ENCODE measurements at places on chromosomes 16 and 17.

DNA sequence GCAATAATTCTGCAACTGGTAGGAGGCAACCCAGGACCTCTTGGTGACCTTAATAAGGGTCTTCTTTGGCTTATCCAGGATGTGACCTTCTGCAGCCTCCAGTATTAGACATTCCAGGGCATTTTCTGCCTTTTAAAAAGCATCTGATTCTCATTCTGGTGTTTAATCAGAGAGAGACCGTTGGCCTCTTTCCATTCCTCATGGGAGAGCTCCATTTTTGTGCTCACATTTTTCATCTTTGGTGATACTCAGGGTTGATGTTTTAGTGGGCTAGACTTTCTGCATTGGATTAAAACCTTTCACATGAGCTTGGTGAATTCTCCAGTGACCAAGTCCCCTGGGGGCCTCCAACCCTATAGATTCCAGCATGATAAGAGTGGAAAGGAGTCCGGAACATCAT is 150.2 kb upstream of the CACNG5 start:
- no peak for DNase-seq

- DNase-seq: no peak
These were observed 56.3 kb upstream of the CBFA2T3 start for GRCh38 chr16:89033304-89033703.

DNA sequence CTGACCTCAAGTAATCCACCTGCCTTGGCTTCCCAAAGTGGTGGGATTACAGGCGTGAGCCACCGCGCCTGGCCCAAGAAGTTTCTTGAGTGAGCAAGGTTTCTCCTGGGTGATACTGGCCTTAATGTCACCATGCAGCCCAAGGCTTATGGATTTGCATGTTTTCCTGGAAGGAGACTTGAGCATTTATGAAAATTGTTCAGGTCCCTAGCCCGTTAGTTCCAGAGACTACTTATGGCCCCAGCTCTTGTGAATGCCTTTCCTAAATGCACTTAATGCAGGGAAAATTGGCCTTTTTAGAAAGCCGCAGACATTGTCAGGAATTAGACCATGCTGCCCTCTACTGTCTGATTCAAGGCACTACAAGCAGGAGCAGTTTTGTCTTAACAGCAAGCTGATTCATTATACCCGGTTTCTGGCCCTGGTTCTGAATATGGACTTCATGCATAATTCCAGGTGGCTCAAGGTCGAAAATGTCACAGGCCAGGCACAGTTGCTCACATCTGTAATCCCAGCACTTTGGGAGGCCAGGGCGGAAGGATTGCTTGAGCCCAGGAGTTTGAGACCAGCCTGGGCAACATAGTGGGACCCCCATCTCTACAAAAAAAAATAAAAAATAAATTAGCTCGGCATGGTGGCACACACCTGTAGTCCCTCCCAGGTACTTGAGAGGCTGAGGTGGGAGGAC is 91.3 kb downstream of the SNX29 start:
- DNase-seq: no peak

GRCh38 chr16:66948134-66948836 is 12.8 kb upstream of the CES3 start:
- DNase-seq: no peak

- no peak for DNase-seq
These were observed 57.0 kb downstream of the BAIAP2 start for GRCh38 chr17:81091774-81092517.

DNA sequence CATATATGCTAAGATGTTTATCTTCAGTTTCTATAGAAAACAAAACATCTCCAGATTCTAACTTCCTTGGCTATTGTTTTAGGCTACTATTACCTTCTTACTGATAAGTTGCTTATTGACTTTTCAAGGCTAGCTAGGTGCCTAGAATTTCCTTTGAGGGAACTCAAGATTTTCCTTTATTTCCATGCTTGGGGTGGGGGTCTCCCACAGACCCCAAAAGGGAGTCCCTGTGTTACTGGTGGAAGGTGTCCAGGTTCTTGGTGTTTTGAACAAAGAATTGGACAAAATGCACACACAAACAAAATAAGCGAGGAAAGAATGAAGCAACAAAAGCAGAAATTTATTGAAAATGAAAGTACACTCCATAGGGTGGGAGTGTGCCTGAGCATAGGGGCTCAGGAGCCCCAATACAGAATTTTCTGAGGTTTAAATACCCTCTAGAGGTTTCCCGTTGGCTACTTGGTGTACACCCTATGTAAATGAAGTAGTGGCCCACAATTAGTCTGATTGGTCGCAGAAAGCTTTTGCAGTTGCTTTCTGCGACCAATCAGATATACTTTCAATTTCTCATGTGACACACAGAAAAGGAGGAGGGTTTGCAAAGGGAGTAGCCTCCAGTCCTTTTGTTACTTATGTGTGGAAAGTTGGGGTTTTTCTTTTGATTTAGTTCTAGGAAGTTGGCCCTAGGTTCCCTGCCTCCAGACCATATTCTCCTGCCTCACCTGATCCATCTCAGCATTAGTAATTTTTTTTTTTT is 67.5 kb downstream of the MARF1 start:
- DNase-seq: no peak

DNA sequence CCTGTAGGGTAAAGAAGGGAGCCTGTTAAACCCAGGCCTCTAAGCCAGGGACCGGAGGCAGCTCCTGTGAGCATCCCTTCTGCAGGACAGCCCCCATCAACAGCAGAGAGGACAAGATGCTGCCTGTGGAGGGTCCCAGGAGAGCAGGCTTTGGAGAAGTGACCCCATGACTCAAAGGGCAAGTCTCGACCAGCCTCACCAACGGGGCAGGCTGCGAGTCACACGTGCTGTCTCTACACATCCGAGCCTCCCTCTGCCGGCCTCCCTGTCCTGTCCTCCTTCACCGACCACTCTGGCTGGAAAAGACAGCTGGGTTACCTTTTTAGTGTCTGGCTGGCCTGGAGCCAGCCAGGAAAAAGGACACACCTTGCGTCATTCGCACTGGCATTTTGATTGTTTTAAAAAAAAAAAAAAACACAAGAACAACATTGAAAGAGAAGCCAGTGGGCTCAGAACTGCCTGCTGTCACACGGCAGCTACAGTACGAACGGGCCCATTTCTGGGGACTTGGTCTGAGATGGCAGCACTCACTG is 74.5 kb upstream of the RCVRN start:
- no peak for DNase-seq

DNA sequence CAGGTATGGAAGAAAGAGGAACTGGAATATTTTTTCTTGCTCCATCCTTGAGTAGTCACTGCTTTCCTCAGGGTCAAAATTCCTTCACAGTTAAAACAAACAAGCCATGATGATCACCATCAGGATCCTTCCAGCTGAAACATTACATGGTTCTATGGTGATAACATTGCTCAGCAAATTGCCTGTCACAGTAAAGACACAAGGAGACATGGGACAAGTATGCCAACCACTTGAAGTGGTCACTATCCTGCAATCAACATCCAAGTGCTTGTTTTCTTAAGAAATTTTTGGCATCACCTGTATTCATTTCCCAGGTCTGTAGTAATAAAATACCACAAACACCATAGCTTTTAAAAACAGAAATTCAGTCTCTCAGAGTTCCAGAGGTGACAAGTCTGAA is 662.2 kb downstream of the CDH8 start:
- no peak for DNase-seq

DNA sequence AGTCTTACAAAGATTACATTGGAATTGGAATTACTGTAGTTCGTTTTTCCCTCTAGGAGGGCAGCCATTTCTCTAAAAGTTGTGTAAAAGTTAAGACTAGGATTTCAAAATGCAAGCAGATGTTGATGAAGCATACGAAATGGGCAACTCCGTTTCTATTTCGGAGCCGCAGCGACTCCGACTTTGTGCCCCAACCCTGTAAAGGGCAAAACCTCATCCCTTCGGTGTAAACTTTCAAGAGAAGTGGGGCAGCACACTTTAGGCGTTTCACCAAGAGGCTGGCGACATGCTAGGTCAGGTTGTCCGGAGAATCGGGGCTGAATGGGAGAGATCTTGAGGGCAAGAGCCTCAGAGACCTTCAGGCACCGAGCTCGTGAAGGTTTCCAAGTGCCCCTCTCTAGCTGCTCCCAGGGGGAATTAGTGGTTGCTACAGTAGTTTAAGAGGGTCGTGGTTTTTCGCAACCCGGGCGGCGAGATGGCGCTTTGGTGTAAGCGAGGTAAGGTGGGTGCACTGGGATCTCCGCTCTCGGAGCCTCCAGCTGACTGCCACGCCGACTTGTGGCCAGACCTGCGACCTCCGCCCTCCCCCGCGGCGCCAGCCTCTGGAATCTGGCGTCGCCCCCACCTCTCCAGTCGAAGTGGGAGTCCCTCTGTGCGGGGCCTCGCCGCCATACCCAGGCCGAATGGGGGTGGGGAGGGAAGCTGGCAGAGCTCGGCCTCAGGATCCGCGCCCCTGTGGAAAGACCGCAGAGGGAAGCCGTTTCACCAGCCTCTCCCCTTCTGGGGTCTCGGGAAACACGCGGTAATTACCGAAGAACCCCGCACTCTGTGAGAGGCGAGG is 1.0 kb upstream of the HEXIM2 start:
- peak; percentile 49 for DNase-seq

GRCh38 chr16:60907645-60908044 is 1128.6 kb downstream of the CDH8 start:
- DNase-seq: no peak

DNA sequence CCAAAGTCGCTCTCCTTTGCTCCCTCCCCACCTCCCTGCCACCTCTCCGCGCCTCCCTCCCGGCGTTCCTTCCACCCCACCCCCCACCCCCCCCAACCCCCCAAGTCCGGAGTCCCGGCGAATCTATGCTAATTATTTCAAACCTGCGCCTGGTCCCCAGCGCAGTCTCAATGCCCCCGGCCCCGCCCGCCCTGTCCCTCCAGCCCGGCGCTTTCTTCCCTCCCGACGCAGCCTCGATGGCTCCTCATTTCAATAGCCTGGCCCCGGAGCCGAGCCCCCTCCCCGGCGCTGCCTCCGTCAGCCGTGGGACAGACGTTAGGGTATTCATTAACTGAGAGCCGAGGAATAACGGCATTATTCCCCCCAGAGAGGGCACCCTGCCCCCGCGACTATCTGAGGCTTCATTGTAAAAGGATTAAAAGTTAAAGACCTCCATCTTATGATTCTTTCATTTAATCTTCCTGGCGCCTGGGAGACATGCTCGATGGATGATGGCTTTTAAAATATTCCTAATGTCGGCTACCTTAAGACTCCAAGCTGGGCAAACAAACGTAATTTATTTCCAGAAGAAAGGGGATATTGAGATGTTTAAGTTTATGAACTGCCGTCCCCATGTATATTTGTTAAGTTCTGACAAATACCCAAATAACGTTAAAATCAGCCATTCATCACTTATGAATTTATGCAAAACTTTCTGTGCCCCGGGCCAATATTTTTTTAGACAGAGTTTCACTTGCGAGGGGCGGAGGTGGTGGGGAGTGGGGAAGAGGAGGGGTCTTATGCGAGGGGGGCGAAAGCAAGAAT is 3.4 kb downstream of the NOG start:
- DNase-seq: no peak

GRCh38 chr16:22693638-22694340 is 120.2 kb upstream of the HS3ST2 start:
- no peak for DNase-seq

DNA sequence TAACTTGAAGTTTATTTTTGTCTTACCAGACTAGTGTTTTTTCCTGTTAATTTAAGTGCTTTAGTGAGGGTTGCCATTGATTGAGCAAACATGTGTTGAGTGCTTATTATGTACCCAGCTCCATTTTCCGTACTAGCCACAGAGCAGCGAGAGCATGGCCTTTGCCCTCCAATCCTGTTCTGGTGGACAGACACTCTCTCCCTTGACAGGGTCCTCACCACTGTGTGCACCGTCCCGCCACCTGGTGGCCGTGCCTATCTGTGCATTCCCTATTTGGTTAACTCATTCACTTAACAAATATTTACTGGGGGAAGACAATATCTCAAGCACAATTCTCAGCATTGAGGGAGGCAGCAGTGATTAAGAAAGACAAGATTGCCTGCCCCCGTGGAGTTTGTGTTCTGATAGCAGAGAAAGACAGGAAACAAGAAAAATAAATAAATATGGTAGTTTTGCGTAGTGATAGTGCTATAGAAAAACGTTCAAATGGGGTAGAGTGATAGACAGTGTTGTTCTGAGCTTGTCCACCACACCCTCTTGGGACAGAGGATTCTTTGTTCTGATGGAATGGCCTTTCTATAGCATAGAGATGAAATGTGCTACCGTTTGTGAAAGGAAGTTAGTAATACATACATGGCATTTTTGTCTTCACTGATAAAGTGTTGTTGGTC is 13.0 kb downstream of the CDH13 start:
- DNase-seq: no peak

GRCh38 chr17:41339571-41340172 is 11.0 kb downstream of the KRT33A start:
- no peak for DNase-seq

DNA sequence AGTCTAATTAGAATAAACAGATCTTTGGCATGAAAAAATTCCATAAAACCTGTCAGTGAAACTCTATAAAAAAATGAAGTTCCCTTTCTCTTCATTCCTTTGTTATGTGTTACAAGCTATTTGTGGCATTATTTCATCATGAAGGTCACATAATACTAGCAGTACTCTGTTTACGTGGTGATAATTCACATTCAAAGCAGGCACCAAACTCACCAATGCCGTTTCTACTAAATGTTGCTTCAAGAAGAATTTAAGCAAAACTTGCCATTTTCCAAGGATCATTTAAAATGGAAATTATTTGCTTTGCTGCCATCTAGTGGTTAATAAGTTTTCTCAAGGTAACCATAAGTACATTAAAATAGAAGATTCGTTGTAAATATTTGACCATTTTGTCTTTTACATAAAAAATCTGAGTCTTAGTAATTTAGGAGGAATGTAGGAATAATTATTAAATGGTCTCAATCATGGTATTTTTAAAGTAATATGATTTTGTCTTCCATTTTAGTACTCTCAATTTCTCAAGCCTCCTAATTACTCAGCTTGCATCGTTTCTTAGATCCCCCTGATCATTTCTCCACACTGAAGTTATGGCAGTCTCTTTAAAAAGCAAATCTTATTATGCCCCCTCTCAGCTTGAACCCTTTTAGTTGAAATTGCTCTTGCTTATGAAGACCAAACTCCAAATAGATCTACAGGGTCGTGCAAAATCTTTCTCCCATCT is 80.8 kb downstream of the OMG start:
- DNase-seq: no peak

GRCh38 chr16:78473031-78473699 is 373.7 kb downstream of the WWOX start:
- no peak for DNase-seq

DNA sequence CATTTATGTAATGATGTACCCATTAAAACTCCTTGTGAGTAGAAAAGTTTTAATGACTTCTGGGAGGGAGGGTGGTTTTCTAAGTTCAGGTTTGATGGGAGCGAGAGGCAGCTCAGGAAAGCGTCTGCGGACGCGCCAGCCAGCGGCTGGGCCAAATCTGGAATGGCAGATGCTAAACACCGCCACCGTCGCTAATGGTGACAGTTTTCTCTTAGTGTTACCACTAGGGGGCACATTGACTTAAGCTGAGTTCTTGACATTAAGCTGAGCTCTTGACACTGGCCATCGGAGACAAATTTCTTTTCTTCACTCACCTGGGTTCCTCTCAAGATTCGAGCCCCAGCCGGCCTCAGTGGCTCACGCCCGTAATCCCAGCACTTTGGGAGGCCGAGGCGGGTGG is 6.7 kb downstream of the TRPV1 start:
- DNase-seq: no peak

All from activated CD4-positive, CD25-positive, alpha-beta regulatory T cell (primary cell).